EL (cell line): ENCODE measurements at places on chromosomes 6 and 20.
A peak's percentile ranks its signal among the peaks of the same experiment; 100 is the strongest.

DNA sequence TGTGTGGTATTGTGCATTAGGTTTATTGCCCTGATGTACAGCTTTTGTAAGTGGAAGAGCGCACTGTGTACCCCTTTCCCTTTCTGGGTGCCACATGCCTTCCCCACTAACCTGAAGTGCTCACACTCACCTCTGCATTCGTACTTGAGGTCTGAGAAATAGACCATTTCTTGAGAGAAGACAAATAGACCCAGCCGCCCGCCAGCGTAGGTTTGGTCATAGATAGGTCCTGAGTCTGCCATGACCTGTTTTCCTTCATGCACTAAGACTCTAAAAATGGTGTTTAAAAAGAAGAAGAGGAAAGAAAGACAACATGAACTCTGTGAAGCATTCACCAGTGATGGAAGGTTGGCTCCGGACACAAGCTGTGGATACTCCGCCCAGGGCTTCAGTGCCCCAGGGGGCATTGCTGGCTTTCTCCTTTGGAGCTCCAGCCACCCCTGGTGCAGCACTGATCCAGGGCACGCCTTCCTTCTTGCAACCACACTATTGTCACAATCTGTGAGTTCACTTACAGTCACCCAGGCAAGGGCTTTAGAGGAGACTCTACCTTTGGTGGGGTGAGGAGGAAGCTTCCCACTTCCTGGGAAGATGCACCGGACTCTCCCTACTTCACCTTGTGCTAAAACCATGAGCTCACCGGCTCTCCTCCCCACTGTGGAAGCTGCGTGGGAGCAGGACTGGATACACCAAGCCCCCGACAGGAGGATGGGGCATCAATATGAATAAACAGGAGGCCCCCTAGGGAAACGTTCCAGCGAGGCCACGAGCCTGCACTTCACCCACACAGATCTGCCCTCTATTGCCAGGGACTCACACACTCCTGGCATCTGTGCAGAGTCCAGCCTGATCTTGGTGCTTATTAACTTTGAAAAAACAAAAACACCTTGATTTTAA, 33.3 kb downstream of the THBS2 start:
- no peak for DNase-seq

DNA sequence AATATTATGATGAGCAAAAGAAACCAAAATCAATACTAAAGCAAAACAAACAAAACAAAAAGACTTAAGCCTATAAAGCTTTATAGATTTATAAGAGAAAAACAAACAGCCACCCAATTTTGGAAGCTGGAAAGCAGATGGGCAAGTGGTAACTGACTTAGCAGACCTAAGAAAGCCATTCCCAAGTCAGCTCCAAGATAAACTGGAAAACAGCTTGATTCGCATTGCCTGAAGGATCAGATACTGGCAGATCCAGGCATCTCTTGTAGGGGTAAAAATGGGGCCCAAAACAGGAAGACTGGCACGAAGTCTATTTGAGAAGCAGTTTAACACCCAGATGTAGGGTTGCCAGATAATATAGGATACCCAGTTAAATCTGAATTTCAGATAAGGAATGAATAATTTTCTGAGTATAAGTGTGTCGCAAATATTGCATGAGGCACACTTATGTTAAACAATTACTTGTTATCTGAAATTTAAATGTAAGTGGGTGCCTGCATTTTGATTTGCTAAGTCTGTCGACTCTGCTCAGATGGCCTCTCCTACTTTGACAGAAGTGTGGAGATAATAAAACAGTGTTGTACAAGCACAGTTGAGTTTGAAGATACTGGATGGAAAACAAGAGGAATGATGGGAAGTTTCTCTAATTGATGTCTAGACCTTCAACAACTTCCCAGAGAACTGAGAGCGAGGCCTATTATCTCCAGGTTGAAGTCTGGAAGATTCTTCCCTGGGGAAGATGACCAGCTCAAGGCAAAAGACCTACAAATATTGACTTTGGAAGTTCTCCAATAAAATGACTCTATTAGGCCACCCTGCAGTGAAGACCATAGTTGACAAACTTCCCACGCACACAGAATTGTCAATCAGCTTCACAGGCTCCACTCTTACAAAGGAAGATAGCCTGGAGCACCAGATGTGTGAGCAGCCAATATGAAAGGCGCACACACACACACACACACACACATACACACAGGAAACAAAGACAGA, 113.4 kb downstream of the FAM50B start:
- DNase-seq, result no peak

- no peak for DNase-seq
Observed at GRCh38 chr6:30260036-30260504, 46.9 kb upstream of the TRIM26 start.

GRCh38 chr20:4067600-4068261, 52.4 kb upstream of the RNF24 start:
- DNase-seq, result peak; percentile 91

GRCh38 chr6:3208098-3208774, 19.2 kb downstream of the TUBB2B start:
- DNase-seq, result peak; percentile 95

DNA sequence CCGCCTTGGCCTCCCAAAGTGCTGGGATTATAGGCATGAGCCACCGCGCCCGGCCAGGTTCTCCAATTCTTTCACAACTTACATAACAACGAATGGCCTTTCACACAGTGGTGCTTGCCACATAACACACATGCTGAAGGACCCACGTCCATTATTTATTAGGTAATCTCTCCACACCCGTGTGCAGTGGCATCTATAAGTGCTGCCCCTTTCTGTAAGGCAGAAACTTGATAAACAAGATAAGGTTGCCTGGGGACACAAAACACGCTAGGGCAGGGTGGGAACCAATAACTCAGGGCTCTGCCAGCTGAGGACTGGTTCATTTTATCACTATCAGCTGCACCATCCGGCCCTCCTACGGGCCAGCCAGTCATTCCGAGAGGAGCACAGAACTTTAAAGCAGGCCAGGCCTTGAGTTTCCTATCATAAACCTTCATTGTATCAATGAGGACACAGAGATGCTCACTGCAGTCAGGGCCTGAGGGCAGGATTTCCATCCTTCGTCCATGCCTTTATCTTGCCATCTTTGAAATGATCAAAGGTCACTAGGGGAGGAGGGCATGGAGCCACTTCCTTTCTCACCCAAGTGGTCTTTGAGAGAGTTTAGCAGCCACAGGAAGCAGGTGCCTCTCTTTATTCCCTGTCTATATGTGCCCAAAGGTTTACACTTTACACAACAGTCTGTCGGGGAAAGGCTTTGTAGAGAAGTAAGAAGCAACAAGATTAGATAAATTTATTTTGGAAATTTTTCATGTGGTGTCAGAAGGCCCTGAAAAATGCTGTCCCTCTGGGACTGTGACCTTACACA, 37.6 kb downstream of the GPLD1 start:
- no peak for DNase-seq

DNA sequence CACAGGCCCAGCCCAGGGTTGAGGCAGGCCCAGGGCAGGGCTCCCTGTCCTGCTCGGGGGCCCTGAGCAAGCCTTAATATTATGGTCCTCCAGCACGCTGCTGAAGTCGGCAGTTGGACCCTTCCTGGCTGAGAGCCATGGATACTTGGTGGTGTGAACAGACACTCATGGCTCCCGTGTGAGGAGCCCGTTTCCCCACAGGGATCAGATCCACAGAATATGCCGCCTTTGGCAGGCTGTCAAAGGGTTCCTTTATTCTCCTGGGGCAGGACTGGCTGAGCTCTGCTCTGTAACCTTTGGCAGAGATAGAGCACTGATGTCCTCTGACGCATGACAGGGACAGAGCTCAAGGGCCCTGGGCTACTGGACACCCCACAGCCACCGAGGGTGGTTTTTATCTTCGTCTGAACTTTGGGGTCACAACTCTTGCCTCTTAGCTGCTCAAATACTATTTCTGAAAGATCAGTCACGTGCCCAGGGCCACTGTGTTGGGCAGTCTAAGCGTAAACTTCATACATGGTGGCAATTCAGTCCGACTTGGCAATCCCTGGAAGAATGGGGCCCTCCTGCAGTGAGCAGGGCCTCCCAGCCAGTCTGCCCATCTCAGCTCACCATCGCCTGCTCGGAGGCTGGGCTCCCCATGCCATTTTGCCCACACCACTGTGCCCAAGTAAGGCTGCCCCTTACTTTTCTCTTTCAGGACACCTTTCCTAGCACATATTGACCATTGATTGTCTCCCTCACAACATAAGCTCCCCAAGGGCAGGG, 49.1 kb downstream of the TTI1 start:
- DNase-seq, result no peak

DNA sequence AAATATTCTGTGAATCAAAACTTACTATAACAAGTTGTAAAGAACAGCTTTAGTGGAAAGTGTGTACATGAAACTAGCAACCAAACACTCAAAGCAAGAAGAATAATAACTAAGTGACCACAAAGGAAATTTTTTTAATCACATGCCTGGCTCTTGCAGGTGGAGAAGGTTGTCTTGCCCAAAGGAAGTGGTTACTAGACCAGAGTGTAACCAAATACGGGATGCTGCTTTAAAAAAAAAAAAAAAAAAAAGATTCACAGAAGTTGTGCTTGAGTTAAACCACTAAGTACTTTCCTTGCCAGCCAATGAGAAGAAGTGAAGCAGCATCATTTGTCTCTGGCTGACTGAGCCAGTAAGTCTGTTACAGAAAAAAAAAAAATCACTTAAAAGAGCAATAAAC, 19.1 kb upstream of the HLA-DQB1 start:
- DNase-seq, result no peak

DNA sequence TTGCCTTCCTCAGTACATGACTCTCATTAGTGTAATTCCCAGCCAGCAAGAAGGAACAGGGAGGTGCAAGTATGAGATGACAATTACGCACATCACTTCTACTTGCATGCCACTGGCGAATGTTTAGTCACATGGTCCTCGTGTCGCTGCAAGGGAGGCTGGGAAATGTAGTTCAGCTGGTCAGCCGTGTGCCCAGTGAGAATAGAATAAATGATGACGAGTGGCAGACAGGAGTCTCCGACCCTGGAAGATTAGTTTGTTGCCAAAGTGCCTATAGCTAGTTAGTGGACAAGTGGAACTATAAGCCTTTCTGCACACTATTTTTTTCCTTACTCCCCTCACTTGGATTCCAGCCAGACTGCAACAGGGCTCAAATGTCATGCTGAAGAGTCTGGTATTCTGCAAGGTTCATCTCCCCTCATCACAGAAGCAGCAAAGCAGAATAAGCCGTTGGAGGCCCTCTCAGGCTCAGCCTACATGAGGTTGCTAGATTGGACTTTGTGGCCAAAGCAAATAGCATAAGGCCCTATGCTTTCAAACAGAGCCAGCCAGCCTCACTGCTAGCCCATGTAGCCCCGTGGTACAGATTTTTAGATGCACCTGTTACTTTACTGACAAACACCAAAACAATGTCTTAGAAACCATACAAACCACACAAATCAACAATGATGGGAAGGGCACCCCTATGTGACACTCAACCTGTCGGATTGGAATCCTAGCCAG, 9.7 kb downstream of the LINC00237 start:
- DNase-seq, result peak; percentile 45

- no peak for DNase-seq
Observed at GRCh38 chr20:35003211-35004031, 47.8 kb downstream of the MYH7B start.

DNA sequence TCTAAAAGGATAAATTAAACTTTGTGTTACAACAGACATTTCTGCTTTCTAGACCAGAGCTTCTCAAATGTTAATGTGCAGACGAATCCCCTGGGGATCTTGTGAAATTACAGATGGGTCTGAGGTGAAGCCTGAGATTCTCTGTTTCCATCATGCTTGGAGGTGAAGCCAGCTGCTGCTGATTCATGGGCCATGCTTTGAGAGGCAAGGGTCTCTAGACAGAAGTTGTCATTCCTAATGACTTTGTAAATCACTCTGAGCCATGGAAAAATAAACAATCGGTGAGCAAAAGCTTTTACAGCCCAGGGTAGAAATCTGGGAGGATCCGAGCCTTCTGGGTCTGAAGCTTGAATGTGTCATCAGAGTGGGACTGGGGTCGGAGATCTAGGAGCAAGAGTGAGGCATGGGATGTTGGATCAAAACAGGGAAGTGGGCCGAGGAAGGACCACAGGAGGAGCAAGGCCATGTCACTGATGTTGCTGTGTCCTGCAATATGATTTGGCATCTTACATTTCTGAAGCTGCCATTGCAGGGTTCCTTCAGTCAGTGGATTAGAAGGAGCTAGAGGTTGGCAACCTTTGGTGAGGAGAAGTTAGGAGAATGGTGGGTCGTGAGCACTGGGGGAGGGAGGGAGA, 77.3 kb downstream of the TRMT11 start:
- peak; percentile 23 for DNase-seq

- no peak for DNase-seq
Observed at GRCh38 chr6:86963352-86963751, 26.0 kb downstream of the HTR1E start.

DNA sequence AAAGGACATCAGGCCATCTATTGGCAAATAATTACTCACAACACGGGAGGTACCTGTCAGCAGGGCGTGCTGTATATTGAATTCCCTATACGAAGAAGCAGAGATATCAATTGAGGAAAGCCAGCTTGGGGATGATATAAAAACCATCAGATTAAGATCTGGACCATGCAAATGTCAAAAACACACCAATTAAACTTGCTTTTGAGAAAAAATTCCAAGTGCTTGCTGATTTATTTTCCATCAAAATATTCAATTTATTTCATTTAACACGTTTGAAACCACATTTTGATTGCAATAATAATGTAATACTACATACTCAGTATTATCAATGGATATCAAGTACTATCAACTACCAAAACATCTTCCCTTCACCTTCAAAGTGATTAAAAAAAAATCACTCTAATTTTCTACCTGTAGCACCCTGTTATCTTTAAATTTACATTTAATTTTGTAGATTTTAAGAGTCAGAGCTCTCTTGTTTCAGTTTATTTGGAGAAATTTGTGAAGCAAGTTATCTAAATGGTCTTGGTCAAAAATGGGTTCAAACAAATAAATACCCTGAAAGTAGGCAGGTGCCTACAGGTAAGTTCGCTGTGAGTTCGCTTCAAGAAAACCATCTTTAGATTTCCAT, 6.8 kb upstream of the TBX18 start:
- no peak for DNase-seq

DNA sequence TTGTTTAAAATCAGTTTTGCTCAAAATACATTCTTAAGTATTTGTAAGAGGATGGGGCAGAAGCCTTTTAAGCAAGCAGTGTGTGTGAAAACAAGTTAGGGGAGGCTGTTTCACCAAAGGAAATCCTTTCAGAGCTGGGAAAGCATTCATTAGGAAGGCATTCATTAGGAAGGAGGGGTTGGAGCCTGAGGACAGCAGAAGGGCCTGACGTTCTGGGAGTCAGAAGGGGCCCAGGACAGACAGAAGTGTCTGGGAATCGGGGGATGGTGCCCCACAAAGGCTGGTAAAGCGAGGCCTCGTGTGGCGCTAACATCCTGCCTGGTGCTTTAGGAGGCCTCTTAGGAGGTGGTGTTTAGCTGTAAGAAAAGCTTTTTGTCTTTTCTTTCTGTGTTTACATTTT, 80.6 kb upstream of the NXT1 start:
- DNase-seq, result no peak
